ENCODE measurements at places on chromosomes 3 and 15.
A peak's percentile ranks its signal among the peaks of the same experiment; 100 is the strongest.

DNA sequence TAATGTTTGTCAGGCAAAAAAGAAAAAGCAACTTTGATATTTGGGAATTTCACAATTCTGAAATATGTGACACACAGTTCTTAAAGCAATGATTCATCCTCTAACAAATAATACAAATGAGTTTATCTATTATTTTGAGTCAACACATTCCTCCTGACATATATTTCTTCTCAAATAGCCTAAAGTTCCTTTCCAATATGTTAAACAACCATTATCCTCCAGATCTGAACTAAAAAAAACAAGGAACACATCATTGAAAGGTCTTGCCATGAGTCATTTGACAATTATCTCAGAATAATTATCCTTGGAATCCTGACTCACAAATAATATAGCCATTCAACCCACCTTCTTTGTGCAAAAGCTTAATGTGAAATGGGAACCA, 208.7 kb upstream of the CDIN1 start:
- DNase-seq: no peak

- DNase-seq: no peak
Observed at GRCh38 chr15:64694816-64695215, 80.6 kb downstream of the RBPMS2 start.

DNA sequence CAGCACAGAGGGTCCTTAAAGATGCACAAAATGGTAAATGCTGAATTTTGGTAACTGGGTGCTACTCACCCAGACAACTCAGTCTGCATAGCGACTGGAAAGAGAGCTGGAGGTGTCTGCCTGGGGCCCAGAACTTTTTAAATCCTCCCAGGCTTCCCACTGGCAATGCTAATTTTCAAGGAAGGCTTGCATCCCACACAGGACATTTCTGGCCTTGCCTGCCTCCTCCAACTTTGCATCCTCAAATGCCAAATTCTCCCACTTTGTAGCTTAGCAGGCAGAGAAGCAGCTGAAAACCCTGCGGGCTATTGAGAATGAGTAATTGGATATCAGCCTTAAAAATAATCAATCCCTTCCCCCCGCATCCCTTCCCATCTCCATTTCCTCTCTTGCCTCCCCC, 656.6 kb upstream of the ADAMTS9 start:
- no peak for DNase-seq

GRCh38 chr15:92677999-92678398, 22.4 kb upstream of the FAM174B start:
- peak; percentile 65 for DNase-seq

GRCh38 chr3:181554233-181554765, 157.4 kb upstream of the SOX2 start:
- DNase-seq: no peak

GRCh38 chr15:25544076-25544475, 105.3 kb upstream of the UBE3A start:
- DNase-seq: peak; percentile 82

- no peak for DNase-seq
Observed at GRCh38 chr3:4895838-4896237, 83.4 kb upstream of the BHLHE40 start.

- DNase-seq: no peak
Observed at GRCh38 chr3:9409981-9410854, 12.8 kb downstream of the SETD5 start.

DNA sequence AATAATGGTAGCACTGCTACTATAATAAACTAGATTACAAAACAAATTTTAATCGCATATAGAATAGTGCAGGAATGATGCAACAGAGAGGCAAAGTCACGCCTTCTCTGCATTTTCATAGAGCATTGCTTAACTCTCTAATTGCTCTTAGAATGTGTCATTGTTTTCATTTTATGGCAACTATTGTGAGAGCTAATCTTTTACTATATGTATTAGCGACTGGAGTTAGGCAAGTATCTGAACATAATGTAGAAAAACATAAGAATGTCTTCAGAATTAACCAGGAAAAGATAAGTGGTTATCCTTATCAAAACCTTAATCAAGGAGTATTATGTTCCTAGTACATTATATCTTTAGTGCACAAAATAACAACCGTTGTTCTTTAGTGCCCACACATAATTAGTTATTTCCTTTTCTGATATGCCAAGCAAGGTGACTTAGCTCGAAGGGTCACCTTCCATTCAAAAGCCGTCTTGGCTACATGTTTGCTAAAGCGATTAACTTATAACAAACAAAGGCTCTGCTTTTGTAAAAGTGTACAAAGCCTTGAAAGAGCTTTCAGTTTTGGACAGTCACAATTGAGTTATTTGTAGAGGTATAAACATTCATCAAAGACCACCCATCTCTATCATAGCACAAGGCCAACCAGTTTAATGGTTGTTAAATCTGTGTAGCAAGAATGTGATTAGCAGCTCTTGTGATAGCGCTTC, 1328.9 kb downstream of the ROBO2 start:
- DNase-seq: no peak

DNA sequence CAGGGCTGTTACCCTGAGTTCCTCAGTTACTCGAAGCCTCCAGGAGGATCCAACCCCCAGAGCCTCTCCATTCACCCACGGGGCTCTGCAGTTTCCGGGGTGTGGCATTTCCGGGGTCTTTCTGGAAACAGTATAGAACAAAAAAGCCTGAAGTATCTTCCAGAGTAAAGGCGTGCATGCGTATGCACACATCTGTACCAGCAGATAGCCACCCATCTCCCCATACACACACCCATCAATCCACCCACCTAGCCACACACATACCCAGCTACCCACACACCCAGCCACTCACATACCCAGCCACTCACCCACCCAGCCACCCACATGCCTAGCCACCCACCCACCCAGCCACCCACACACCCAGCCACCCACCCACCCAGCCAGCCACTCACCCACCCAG, 2.9 kb upstream of the DNAJB8 start:
- DNase-seq: no peak

DNA sequence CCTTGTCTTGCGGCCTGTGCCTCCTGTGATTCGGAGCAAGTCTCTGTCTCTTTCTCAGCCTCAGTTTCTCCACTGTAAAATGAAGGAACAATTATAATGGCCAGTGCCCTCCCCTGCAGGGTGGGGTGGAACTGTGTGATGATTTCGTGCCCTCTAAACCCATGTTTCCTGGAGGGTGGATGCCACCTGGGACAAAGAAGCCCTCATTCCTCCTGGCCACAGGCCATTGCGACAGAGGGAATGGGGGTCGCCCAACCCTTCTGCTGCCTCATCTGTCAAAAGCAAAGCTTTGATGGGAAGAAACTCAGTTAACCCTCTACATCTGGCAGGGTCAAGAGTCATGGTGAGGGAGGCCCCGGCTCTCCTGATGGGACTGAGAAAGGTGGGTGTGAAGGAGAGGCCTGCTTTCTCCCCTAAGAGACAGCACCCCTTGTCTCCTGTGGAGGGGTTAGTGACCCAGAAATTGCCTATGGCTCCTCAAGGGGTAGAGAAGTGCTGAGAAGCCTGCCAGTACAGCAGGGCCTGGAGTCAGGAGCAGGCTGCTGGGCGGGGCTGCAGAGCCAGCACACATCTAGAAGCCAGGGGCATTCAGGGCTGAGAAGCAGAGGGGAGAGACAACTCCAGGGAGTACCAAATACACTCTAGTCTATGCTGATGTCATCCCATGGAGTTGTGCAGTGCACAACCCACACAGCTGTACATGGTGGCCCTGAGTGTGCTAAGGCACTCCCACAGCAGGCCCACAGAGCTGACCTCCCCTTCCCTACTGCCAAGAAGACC, 61.0 kb downstream of the PLXNA1 start:
- no peak for DNase-seq

DNA sequence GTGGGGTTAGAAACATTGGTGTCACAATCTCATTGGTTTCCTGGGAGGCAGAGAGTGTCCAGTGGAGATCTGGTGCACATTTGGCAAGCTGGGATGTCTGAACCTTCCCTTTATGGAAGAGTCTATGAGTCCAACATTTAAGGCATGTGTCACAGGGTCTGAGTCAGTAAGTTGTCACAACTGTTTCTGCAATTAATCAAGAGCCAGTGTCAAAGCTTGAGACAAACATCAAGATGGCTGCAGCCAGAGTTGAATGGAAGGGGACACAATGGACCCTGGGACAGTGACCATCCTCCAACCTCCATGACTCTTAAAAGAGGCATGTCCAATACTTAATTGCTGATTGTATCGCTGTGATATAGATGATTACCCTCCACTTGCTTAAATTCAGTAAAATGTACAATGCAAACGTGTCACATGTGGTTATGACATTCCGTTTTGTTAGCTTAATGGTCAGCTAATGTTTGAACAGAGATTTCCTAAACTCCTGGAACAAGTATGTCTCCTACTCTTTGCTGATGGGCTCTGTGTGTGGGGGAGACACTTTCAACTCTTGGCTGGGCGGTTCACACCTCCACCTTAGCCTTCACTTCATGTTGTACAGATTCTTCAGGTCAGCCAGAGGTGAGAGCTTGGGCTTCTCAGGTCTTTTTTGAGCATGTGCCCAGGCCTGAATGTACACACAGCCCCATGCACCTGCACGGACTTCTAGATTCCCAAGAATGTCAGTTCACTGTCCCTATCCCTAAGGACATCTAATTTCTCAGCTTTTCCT, 79.9 kb upstream of the PRR23E start:
- no peak for DNase-seq

DNA sequence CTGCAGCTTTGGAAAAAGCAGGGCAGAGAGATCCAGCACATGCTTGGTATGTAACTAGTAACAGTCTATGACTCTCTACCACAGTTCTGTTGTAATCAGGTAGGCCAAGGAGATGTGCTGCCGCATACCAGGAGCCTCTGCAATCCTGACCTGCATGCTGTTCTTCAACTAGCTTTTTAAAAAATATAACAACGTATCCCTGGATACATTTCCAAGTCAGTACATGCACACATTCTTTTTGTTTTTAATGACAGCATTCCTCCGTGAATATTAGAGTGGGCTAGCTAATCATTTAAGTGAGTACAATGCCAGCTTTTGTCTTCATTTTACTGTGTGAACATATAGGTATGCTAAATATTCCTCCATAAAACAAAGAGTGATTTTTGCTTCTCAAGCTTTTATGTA, 437.8 kb downstream of the RBMS3 start:
- DNase-seq: no peak

- no peak for DNase-seq
Observed at GRCh38 chr15:90231028-90232017, 2.4 kb downstream of the CIB1 start.

DNA sequence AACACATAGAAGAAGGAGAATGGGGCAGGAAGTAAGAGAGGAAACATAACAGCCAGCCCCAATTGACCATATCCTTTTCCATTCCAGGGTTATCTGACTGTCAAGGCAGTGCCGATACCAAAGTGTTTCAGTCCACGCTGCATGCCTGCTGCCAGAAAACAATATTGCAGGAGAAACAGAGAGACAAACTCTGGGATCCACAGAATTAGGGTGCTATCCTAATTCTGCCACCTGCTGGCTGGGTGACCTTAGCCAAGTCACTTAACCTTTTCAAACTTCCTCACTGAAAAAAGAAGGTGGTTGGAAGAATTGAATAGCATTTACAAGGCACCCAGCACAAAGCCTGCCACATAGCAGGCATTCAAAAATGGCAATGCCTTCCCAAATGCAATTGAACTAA, 32.0 kb downstream of the GLB1 start:
- DNase-seq: no peak

DNA sequence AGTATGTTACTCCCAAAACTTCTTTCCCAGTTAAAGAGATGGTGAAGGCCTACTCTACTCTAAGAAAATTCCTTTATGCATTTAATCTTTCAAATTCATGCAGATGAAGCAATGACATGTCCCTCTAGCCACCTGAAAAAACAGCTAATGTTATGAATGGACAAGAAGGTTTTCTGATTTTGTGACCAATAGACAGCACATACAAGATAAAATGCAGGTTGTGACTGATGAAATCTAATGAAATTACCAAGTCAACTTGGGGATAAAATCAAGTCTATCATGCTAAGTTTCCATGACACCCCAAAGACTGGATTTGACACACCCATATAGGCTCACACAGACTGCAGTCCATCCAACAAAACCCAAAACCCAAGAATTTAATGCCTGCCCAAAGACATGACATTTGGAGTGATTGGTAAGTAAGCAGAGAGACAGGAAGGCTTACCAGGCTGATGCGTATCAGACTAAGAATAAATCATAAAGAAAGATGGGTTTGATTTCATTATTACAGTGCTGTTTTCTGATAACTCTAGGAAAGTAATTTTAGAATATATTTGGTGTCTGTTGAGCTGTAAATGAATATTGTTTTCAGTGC, 26.4 kb downstream of the CD47 start:
- DNase-seq: no peak

GRCh38 chr3:29690686-29691353, 409.9 kb downstream of the RBMS3 start:
- no peak for DNase-seq

GRCh38 chr3:30924763-30925162, 30.3 kb upstream of the GADL1 start:
- no peak for DNase-seq

GRCh38 chr3:189809583-189809982, 178.4 kb downstream of the TP63 start:
- DNase-seq: no peak

DNA sequence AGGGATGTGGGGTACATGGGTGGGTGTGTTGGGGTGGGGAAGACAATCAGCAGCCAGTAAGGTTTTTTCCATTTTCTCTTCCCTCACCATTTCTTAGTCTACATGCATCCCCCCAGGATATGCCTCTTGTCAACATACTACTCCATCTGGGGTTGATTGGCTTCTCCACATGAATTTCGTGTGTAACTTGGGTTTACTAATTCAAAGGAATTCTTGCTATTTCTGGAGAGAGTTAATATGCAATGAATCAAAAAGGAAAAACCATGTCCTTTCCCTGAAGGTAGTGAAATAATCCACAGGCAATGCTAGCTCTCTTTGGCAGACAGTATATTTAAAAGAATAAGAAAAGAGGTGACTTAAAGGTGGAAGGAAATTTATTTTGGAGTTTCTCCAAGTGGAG, 198.4 kb downstream of the EBLN2 start:
- no peak for DNase-seq

GRCh38 chr3:49158103-49158709, 7.9 kb downstream of the CCDC71 start:
- DNase-seq: peak; percentile 70

DNA sequence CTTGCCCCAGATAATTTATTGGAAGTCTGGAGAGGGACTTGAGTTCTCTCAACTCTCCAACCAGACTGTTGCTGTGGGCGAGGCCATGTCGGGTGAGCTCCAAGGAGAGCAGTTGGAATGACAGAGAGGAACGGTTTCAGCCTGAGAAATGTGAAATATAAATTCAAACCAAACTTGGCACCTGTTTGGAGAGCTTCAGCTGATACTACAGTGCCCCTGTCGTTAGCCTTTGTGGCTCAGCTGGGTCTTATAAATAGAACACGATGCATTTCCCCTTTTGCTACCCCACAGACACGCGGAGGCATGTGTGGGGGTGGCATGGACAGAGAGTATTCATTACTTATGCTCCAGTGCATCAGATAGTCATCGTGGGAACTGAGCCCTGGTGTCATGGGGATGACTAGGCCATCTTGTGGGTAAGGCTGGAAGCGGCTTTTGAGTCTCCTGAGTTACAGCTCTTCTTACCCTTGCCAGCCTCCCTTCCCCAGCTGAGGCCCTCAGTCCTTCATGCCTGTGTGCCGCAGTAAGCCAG, 15.6 kb downstream of the SMAD3 start:
- peak; percentile 33 for DNase-seq

All from WERI-Rb-1 (cell line).